ENCODE measurements at places on chromosomes 2 and 18.

GRCh38 chr2:219272995-219273394 is 6.2 kb upstream of the DNAJB2 start:
- DNase-seq, result no peak

GRCh38 chr2:233354971-233355574 is 779 bp downstream of the DGKD start:
- peak; percentile 68 for DNase-seq

- DNase-seq, result no peak
These were observed 85.6 kb downstream of the VIT start for GRCh38 chr2:36781907-36782720.

DNA sequence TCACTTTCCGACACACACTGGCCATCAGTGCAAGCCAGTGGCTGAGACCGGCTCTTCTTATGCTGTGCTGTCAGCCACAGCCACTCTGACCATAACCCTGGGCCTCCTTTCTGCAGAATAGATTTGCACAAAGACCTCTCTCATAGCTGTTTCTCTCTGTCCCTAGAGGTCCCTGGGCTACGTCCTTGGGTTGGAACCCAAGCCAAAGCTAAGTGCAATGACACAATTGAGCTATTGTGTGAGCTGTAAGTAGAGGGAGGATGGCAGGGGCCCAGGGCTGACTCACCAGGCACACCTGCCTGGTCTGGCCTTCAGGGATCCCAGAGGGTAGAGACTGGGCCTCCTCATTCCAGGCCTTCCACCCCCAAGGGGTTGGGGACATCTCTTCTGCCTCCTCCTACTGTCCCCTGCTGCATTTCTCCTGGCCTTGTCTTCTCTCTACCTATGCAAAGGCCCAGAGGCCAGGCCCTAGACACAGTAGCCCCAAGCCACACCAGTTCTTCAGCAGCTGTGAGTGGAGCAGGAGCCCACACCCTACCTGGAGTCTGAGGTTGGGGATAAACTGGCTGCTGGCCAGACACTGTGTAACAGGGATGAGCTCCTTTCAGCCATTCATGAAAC is 174.6 kb downstream of the NCK2 start:
- no peak for DNase-seq

DNA sequence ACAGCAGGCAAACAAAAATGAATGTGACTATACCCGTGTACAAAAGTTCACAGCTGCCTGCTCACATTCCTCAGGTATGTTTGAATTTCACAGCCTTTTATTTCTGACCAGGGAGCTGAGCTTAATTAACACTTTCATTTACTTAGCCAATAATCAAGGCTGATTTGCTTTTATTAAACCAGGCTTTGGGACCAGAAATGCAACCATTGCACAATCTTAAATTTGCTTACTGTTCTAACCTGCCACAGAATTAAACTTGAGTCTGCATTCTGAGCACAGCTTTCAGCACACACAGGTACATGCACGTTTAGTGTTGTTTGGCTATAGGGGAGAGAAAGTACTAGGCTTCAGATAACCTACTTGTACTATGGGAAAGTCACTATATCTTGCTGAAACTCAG is 372.4 kb upstream of the ATP5MC3 start:
- no peak for DNase-seq

DNA sequence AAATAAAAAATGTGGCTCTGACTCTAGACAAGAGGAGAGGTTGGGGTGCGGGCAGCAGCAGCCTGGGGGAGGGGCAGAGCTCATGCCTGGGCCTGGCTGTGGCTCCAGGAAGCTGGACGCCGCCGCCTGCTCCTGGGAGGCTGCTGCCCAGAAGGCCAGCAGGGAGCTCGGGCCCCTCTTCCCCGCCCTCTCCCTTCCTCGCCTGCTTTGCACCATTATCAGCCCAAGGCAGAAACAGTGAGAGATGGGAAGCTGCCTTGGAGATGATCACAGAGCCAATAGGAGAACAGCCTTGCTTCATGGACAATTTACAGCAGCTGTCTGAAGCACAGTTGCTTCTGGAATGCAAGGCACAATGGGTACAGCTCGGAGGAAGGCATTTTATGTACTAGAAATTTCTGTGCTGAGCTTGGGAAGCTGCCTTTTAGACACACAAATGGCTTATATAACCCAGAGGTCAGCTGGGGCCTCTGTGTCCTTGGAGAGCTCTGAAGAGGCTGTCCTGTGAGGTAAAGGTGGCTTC is 55.3 kb upstream of the AFF3 start:
- DNase-seq, result no peak

- DNase-seq, result no peak
These were observed 76.7 kb downstream of the CRACDL start for GRCh38 chr2:98859323-98859722.

DNA sequence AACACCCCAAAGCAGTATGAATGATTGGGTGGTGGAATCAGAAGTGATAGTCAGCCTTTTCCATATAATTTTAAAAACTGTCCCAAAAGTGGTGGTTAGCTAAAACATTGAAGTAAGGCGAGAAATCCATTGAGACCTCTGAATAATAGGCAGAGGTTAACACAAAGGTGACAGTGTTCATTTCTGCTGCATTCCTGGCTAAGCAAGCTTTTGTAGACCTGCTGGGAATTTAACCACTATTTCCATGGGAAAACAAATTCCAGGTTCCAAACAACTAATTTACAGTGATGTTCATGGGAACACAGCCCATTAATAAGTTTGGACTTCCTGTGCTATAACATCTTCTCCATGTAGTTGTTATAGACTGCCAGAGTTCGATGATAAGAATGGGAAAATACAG is 6.3 kb upstream of the INO80D start:
- DNase-seq, result no peak

DNA sequence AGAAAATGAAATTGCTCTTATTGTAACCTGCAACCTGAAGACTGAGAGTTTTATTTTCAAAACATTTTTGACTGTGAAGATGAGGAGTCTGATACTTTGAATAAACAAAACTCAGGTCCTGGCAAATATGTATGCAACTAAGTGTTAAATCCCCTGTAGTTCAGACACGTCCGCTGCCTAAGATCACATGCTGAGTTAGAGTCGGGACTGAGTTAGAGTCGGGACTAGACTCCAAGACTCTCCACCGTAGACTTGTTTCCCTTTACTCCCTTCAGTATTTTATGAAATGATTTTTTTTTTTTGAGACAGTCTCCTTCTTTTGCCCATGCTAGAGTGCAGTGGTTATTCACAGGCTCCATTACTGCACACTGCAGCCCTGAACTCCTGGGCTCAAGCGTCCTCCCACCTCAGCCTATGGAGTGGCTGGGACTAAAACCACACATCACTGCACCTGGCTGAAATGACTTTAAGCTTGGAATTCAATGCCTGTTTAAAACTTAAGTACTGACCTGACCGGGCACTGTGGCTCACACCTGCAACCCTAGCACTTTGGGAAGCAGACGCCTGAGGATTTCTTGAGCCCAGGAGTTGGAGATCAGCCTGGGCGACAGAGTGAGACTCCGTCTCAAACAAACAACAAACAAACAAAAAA is 28.0 kb upstream of the PMAIP1 start:
- no peak for DNase-seq

GRCh38 chr2:233178994-233179847 is 72.3 kb upstream of the ATG16L1 start:
- no peak for DNase-seq

- DNase-seq, result no peak
These were observed 3.4 kb downstream of the CYP26B1 start for GRCh38 chr2:72144274-72144631.

GRCh38 chr2:23901966-23902846 is 24.7 kb downstream of the ATAD2B start:
- peak; percentile 25 for DNase-seq
